ENCODE measurements at places on chromosomes 11 and 22.

GRCh38 chr22:26570864-26571525 is 18.9 kb downstream of the TPST2 start:
- no peak for DNase-seq

GRCh38 chr11:134125507-134125906 is 56.6 kb downstream of the JAM3 start:
- DNase-seq = no peak

- no peak for DNase-seq
These were observed 186.6 kb downstream of the ADAMTS15 start for GRCh38 chr11:130634961-130635473.

- DNase-seq = no peak
These were observed 44.0 kb upstream of the C11orf87 start for GRCh38 chr11:109378034-109378433.

DNA sequence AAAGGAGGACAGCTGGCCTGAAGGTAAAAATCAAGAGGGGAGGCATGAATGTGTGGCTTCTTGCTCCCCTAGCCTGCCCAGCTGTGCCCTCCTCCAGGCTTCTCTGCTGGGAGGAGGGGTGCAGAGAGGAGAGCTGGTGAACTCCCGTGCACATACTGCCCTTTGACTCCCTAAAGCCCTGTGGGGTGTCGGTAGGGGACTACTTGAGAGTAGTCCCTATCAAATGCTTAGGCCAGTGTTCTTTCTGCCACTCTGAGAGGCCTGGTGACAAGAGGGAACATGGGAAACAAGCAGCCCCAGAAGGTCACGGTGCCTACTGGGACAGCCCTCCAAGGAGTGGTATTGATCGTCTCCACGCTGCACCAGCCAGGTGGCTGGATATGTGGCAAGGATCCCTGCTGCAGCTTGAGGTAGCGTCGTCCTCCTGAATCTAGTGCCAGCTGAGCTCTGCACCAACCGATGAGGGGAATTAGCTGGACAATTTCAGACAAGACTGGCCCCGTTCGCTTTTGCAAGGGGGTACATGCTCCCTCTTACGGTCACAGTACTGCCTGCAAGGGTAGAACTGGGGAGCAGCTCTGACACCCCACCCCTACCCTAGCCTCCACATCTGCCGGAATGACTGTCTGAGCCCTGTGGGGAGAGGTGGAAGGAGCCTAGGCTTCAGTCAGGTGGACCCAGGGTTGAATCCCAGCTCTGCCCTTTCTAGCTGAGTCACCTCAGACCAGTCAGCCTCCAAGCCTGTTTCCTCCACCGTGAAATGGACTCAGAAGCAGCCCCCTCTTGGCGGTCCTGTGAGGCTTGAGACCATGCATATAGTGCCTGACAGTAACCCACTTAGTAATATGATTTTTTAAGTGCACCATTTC is 17.1 kb upstream of the C11orf96 start:
- no peak for DNase-seq

DNA sequence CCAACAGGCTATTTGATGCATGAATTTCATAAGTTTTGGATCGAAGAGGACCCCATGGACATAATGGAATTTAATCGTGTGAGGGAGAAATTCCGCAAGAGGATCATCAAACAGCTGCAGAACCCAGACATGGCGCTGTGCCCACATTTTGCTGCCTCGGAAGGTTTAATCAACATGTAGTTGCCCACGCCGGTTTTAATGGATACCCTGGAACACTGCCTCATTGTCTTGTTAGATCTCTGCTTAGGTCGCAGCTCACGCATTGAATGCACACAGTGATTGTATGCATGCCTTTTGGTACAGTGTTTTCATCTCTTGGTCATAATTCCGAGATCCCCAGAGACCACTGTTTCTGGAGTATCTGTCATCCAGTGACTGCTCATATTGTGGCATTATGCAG is 46.8 kb downstream of the SLN start:
- no peak for DNase-seq

GRCh38 chr11:126346586-126346940 is 8.9 kb upstream of the ST3GAL4 start:
- no peak for DNase-seq

GRCh38 chr22:28441720-28442263 is 237.8 kb downstream of the TTC28 start:
- DNase-seq = no peak

DNA sequence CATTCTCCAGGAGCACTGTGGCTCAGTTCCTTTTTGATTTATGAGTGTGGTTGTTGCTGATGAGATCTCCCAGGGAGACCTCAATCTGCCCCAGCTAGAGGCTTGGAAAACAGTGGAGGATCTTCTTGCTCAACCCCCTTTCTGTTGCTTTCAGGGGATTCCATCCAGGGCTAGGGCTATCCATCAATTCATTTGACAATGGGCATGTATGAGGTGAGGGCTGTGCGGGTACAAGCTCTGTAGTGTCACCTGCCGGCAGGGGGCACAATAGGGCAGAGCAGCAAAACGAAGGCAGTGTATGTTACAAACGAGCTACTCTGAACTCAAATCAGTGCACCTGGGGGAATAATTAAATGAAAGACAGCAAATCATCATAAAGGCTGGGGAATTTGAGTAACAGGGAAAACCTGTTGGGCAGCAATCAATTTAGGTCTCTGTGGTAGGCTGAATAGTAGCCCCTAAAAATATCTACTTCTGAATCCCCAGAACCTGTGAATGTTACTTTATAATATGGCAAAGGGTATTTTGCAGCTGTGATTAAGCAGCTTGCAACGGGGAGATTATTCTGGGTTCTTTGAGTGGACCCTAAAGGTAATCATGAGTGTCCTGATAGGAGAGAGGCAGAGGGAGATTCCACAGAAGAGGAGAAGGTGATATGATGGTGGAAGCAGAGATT is 170.3 kb upstream of the ZBED5 start:
- no peak for DNase-seq

DNA sequence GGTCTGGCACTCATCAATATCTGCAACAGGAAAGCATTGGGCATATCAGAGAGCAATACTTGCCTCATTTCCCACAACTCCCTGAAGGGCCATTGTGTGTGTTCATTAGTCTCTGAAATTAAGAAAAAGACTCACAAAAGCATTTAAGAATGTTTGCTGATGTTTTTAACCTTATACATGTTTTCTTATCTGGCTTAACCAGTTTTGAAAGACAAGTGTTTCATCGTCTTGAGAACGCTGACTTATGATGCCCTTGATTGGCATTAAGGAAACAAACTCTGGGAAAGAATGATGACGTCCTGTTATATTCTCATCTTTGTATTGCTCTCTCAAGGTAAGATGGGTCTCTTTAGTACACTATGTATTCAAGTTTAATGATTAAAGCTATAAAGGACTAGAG is 32.0 kb downstream of the SCUBE2 start:
- DNase-seq = no peak

GRCh38 chr11:125772834-125773505 is 5.7 kb downstream of the PATE2 start:
- DNase-seq = peak; percentile 27

GRCh38 chr22:42837556-42837955 is 19.5 kb downstream of the ARFGAP3 start:
- DNase-seq = no peak

DNA sequence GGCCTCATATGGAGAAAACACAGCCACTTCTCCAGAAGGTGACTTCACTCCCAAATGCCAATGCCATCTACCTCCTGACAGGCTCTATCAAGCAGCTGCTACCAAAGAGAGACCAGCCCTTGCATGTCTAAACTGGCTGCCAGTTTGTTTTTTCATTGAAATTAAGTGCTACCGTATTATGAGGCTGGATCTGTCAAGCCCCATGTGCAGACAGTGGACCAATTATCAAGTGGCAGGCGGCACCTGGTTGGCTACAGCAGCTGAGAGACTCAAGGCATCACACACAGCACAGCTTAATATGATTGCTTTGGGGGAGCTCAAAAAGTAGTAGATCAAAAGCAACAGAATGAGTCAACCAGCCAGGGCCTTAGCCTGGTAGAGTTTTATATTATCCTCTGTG is 1293.0 kb upstream of the TENM4 start:
- DNase-seq = no peak

DNA sequence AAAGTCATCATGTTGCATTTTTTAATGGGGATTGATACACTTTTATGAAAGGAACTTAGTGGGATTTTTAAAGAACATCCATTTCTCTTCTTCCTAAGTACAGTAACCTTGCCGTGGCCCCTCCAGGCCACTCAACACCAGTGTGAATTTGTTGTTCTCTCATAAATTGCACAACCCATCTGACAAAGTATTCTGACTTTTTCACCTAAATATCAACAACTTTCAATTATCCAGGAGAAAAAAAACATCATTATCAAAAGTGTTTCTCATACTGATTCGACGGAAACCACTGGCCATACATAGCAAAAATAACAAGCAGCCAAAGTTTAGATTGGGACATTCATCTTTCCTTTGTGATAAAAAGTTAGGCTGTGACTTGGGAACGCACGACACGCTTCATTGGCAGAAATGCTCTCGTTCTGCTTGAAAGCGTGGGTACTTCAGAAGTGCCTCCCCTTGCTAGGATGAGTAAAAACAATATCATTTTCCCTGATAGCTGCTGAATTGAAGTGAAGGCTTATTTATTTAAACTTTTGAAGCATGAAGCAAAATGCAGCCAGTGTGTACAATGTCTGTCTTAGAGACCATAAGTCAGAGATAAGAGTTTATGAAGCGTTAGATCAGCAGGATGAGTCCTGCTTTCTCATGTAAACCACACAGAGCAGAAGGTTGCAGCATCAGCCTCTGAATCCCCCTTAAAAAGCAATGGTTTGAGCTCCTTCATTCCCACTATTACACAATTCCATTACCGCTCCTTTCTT is 20.6 kb upstream of the EIF3M start:
- no peak for DNase-seq

DNA sequence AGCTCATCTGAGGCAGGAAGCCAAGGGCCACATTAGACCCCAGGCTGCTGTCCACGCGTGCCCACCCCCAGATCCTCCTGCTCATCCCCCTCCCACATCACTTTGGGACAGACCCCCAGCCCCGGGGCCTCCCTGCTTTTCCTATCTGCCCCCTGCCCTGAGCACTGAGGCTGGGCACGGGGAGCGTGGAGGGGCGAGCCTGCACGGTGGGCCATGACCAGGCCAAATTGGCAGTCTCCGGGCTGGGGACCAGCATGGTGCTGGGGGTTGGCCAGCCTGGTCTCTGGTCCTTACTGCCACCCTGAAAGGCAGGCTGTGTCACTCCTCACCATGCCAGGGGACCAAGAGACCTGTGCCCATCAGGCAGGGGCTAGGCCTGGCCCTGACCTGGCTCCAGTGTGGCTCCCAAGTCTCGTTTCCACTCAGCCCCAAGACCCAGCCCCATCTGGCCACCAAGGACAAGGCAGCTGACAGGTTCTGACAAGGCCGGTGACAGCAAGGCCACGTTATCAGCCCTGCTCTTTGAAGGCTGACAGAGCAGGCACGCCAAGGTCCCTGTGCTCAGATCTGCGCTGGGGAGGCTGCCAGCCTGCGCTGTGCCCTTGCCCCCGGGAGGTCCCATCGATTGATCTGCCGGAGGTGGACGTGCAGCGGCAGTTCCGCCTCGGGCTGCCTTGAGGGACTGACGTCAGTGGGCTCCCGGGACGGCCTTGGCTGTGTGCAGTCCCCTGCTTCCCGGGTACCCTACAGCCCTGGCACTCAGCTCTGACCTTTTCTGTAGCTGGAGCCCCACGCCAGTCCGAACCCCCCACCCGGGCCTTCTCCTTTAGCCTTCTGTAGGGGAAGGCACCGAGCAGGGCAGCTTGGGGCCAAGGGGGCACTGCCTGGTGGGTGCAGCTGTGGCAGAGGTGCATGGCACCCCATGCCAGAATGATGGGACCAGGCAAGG is 3.6 kb downstream of the TNNI2 start:
- DNase-seq = no peak

Data from HS-27A (cell line).